ENCODE measurements at places on chromosomes 16 and 17.

DNA sequence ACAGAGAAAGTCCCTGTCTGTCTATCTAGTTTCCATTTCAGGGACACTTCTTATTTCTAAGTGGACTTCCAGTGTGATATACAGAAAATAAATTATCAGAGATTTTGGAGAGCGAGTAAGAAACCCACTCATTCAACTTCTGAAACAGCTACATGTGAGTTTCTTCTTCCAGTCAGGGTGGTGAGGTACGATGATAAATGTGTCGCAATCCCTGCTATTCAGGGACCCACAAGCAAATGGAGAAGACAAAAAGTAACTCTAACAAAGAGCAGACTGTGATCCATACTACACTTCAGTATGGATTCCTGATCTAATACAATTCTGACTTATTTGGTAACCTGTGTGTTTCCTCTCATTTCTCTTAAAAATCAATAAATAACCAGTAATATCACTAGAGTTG lies 16.8 kb downstream of the CNTNAP4 start:
- no peak for DNase-seq

DNA sequence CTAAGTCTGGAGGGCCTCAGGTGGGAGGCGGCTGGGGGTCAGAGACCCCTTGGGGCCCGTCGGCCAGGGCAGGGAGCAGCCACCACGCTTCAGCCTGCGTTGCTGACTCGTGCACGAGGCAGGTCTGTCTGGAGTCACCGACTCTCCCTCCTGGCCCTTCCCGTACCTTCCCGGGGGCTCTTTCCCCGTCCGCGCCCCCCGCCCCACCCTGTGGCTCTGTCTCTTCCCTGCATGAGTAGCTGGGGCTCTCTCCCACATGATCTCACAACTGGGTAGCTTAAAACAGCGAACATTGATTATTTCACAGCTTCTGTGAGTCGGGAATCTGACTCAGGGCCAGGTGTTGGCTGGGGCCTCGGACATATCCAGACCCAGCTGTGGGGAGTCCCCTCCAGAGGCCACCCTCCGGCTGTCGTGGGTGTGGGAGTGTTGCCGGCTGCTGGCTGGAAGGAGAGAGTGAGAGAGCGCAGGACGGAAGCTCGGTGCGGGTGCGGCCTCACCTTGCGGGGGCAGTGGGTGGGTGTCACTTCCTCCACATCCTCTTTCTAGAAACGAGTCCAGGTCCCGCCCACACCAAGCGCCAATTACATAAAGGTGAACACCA lies 17.3 kb downstream of the BAHCC1 start:
- peak; percentile 75 for DNase-seq

DNA sequence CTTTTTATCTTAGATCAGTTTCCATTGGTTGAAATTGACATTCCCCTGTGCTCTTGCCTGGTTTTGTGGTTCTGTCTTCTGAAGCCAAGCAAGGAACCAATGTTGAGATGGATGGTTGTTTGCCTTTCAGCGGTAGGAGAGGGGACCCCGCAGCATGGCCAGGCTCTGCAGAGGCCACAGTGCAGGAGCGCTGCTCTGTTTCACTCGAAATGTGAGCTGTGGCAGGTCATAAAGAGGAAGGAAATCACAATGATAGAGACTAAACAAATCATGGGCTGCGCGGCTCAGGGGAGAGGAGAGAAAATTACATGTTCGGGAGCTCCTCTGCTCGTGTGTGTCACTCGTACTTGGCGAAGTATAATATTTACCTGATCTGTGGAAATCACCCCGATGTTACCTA lies 148.2 kb downstream of the SNX29 start:
- DNase-seq, result no peak

- DNase-seq, result no peak
These were observed 101.5 kb upstream of the SMIM36 start for GRCh38 chr17:55612691-55613141.

- DNase-seq, result no peak
These were observed 406.5 kb downstream of the SHISA9 start for GRCh38 chr16:13307851-13308250.

GRCh38 chr16:35364263-35364662 lies 1904.9 kb downstream of the TP53TG3F start:
- DNase-seq, result no peak

DNA sequence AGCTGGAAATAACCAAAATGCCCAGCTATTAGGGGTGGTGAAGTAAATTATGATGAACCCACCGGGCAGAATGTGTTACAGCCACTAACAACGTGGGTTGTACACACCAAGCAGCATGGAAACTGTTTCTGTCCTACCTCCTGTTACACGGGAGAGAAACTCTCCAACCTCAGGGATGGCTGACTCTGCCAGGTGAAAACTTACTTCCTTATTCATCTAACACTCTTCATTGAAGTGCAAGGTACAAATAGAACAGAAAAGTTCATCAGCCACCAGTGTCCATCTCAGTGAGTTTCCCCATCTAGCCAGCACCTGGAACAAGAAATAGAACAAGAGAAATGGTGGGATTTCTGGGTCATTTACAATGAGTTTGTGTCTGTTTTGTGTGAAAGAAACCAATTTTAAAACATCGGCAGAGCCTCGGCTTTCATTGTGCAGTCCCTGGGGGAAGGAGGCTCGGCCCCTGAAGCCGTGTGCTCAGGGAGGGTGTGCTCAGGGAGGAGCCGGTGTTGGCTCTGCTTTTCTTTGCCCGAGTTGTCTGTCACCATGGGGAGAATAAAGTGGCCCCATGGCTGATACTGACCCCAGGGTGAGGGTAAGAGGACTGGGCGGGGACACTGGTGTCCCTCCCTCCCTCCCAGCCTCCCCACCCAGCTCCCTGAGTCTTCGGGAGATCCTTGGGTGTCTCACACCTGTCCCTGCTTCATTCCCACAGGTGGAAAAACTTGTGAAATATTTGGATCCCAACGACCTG lies 39.8 kb downstream of the RAB11FIP4 start:
- DNase-seq, result no peak

DNA sequence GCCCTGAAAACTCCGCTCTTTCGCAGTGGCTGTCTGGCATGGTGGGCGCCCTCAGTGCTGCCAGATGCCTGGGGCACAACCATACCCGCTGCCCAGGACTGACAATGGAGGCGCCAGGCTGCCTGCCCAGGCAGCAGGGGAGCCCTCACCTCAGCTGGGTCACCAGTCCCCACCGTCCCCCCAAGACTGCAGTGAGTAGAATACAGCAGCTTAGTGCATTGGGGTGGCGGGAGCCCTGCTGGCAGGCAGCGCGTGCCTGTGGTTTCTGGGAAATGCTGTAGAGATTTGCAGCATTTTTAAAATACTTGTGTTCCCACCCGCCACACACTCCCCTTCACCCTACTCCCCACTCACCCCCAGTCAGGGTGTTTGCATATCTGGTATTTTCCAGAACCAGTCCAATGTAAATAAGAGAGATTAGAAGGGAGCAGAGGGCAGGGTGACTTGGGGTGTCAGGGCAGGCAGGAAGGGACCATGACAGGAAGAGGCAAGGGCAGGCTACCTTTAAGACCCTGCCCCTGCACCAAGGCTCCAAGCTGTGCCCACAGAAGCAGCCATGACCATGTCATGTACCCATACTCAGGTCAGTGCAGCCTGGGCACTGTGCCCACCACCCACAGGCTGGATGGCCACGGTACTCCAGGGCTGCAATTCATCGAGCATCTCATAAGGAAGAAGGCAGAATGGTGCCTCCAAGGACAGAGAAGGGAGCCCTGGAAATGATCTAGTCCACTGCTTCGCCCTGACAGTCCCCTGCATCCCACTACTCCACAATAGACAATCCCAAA lies 21.5 kb downstream of the MYO18A start:
- DNase-seq, result no peak

DNA sequence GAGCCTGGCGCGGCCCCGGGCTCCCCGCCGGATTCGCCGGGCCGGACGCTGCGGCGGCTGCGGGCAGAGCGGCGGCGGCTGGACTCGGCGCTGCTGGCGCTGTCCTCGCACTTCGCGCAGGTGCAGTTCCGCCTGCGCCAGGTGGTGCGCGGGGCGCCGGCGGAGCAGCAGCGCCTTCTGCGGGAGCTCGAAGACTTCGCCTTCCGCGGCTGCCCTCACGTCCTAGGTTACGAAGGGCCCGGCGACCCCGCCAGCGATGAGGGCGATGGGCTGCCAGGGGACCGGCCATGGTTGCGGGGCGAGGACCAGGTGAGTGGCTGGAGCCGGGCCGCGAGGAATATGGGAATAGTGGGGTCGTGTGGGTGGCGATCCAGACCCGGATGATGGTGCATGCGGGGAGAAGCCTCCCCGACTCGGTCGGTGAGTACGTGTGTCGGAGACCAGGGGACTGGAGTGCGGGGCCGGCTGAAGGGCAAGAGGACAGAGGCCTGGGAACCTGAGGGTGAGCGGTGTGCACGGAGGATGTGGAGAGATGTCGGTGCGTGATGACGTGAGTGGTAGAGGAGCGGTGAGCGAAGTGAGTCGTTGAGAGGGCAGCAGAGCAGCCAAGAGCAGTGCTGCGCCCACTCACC lies 517 bp downstream of the RUNDC1 start:
- DNase-seq, result peak; percentile 57

DNA sequence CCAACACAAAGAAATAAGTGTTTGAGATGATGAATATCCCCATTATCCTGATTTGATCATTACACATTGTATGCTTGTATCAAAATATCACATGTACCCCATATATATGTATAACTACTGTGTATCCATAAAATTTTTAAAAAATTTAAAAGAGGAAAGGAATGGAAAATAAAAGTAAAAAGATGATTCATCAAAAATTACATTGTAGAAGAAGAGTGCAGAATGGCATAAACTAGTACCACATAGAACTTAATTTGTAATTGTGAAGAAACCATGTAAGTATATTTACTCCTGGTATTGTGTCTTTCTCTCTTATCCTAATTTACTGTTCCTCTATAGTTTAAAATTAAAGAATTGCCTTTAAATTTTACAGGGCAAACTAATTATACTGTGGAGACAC lies 11.5 kb upstream of the KRT10 start:
- no peak for DNase-seq

- peak; percentile 29 for DNase-seq
These were observed 6.0 kb downstream of the TMEM106A start for GRCh38 chr17:43217614-43218087.

DNA sequence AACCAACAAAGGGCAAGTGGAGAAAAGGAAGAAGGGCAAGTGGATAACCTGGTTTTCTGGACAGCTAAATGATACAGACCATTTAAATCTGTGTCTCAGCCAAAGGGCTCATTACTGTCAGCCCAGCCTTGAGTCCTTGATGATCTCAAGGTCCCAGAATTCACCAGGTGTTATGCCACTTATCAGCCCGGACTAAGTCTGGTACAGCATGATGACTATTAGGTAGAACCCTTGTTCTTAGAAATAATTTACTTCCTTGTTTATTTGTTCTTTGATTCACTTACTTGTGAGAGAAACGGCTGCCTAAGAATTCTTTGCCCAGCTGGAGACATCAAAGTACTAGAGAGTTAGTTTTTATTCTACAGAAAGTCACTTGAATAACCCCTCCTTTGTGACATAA lies 3.5 kb downstream of the PDILT start:
- DNase-seq, result no peak

Data from activated CD4-positive, alpha-beta T cell treated with anti-CD3 and anti-CD28 coated beads for 4 hours (primary cell).